C1 segment of cervical spinal cord (tissue), 14 donors: ENCODE measurements at places on chromosomes 12 and 14.

DNA sequence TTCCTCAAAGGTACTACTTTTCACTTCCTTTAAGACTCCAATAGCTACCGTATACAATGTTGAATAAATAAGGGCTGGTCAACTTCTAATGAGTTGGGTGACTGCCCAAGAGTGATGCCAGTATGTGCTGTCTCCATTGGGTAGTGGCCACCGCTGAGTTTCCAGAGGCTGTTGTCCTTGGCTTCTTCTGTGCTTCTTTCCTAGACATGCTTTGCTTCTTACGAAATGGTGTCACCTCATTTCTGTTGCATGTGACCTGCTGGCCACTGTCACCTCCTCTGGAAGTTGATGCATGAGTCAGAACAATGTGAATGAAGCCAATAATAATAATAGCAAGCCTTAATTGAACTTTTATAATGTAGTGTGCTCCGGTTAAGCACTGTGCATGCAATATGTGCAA lies 7.5 kb upstream of the NID2 start:
- no peak for DNase-seq

DNA sequence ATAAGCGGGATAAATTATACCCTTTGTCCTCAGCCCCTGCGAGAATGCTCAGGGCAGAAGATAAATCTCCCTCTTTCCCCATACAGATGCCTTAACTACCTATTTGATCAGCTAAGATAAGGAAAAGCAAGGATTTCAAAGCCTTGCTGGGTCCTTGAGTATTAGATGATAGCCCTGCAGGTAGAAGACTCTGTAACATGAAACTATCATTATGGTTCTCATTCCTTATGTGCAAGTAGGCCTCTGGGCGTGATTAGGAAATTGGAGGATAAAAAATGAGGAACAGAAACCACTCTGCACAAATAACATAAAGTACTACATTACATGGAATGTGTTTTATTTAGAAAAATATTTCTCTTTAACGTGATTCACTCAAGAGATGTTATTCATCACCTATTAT lies 14.5 kb upstream of the WDR89 start:
- DNase-seq: no peak

DNA sequence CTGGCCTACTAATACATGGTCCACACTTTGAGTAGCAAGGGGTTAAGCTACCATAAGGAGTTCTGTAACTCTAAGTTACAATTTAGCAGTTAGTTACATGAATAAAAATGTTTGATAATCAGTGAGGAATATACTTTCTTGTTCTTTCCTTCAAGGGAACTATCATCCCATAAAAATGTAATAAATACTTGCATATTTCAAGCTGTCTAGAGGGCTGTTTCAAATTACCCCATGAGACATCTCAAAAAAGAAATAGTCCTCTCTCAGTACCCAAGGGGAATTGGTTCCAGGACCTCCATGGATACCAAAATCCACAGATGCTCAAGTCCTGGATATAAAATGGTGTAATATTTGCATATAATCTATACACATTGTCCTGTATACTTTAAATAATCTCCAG lies 48.7 kb upstream of the GNG2 start:
- no peak for DNase-seq

GRCh38 chr12:59365133-59365532 lies 230.7 kb upstream of the SLC16A7 start:
- DNase-seq: no peak

DNA sequence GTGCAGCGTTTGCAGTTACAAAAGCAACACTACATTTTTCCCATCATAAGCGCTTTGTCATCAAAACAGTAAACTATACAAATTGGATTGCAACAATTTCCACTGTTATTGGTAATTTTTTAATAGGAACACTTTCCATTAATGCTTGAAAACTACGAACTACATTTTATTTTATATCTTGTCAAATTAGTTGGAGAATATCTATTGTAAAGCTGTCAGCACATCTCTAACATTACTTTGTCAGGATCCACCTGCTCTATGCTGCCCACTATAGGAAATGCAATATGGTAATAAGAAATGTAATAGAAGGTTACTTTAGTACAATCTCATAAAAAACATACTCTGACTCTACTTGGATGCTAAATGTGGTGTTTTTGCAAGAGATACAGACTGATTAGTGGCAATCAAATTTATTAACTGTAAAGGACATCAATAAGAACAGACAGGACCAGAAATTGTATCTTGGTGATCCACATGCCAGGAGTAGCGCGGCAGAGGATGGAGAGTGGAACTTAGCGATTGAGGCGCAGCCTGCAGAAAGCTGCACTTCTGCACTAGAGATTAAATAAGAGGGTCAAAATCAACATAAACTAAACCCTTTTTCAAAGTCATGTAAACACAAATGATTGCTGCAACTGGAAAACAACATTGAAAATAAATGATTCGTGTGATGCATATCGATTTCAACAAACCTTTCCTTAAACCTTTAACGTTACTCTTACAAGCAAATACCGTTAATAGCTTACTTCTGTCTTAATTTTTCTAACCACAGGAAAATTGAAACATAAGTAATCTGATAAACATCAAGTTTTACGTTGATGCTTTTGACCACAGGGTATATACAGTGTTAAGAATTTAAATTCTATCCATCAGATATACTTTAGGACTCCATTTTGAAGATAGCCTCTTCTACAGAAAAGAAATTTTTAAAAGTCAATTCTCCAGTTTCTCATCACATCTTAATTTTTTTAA lies 3.6 kb upstream of the ARID2 start:
- DNase-seq: no peak
